ENCODE measurements at places on chromosomes 16 and 17.

- DNase-seq, result no peak
Measured at GRCh38 chr17:34758718-34759117, 179.3 kb downstream of the TMEM132E start.

DNA sequence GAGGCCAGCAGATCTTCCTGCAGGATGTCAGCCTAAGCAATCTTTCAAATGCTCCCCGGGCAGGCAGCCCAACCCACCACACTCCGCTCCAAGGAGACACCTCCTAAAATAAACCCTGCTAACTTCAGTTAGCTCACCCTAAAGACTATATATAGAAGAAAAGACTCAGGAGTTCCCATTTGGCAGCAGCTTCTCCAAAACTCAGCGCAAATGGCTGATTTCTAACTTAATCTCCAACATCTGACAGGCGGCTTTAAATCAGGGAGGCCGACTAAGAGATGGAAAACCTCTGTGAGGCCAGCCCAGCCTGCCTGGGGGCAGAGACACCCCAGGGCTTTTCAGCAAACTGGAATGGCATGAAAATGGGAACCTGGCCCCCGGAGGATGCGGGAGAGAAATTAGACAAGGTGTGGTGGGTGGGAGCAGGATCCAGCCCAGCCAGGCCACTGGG is 91.6 kb downstream of the XYLT1 start:
- no peak for DNase-seq

GRCh38 chr17:40480501-40481003 is 20.9 kb downstream of the TNS4 start:
- peak; percentile 71 for DNase-seq

- DNase-seq, result no peak
Measured at GRCh38 chr16:48602356-48603014, 7.5 kb downstream of the N4BP1 start.

DNA sequence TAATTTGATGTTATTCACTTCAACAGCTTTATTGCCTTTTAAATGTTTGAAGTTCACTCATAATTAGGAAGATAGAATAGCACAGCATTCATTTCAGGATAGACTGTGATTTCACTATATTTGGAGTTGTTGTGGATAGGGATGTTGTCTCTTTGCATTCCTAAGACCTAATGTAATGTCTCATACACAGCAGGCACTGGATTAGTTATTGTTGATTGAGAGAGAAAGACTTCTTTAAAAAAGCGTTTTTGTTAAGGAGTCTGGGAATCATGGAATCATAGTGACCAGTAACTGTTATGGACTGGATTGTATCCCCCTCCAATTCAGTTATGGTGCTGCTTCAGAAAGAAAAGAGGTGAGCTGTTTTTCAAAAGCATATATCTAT is 122.0 kb downstream of the USP22 start:
- DNase-seq, result no peak

DNA sequence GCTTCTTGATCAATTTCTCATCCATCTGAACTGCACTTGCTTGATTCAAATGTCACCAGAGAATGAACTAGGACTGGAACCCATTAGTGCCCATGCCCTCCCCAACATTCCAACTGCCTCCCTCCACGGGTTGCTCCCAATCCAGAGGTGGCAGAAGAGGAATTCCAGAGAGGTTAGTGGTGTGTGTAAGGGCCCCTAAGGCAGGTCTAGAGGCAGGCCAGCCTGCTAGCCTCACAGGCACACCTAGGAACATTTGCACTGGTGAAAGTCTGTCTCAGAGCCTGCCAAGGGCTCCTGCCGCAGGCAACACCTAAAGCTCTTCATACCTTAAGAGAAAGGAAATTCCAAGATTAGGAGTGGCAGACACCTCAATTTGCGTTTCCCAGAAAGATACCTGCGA is 21.2 kb upstream of the CMTM4 start:
- DNase-seq, result no peak

DNA sequence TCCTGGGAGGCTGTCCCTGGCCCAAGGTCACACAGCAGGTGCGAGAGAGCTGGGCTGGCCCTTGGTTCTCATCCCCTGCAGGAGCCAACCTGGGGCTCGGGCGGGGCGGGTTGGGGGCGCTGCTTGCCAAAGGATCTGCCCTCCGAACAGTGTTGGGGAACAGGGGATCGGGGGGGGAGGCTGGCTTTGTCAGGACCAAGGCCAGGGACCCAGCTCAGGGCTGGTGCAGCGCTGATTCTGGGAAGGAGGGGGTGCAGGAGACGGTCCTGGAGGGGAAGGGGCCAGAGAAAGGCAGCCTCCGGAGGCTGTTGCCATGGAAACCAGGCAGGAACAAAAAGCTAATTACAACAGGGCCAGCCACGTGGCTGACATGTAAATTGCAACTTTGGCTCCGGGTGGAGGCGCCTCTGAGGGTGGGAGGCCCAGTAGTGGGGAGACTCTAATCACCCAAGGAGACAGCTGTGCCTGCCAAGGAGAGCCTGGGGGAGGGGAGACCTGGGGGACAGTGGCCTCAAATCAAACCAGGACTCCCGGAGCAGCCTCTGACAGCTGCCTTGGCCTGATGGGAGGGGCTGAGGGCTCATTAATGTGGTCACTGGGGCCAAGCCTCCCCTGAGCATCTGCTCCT is 1.3 kb downstream of the TUBB3 start:
- no peak for DNase-seq

DNA sequence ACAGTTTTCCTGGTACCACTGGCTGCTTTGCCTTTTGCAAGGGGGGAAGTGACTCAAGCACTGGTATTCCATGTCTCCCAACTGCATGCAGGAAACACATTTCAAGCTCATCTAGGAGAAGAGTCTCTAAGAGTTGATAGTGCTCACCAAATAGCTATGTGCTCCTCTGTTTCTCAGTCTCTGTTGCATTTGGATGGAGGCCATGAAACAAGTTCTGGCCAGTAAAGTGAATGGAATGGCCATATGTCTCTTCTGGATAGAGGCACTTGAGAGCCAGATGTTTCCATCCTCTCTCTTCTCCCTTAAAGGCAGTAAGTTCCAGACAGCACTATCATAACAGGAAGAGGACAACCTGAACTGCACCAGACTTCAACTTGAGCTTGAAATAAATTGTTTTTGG is 60.6 kb downstream of the C16orf82 start:
- DNase-seq, result no peak

DNA sequence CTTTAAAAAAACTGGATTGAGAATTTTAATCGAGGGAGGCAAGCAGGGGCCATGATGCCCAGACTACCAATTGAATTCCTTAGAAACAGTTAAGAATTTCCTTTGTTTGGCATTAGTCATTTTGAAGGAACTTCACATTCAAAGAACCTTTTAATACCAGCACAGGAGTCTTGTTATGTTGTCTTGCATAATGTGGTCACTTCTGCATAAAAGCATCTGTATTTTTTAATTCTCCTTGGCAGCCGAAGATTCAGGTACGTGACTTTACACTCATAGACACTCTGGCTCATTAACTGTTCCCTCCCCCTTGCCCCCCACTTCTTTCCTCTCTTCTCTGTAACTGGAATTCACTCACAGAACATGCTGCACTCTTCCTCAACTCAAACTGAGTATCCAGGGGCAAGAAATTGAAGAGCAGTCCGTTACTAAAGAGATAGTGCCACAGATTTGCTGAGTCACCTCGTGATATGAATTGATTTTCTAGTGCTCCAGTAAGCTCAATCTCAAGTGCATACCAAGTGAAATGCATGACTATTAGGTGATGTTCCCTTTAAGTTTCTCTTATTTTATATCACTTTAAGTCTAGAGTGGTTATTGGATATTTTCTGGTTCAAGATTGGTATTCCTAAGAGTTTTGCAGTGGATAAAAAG is 572.2 kb upstream of the SOX9 start:
- no peak for DNase-seq

DNA sequence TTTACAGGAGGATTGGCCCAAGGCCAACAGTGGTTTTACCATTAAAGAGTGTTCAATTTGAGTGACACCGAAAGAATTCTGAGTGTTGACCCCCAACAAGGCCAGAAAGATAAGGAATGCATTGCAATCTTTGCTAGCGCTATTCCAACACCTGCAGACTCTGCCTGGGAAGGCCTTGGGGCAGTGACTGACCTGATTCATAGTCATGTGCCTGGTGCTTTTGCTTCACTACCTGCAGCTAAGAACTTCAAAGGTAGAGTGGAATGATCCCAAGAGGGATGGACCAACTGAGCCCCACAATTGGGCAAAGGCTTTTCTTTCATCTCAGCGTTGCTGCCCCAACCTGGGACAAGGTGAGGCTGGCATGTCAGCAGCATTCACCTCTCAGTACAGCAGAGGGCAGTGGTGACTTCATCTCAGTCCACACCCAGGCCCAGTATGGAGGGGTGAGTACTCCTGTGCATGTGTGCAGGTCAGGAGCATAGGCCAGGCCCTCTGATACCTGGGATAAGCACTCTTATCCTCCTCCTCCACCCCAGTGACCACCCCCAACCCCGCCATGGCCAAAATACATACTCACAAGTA is 149.6 kb upstream of the GNAO1 start:
- no peak for DNase-seq

GRCh38 chr17:67830440-67830839 is 5.1 kb downstream of the BPTF start:
- no peak for DNase-seq

DNA sequence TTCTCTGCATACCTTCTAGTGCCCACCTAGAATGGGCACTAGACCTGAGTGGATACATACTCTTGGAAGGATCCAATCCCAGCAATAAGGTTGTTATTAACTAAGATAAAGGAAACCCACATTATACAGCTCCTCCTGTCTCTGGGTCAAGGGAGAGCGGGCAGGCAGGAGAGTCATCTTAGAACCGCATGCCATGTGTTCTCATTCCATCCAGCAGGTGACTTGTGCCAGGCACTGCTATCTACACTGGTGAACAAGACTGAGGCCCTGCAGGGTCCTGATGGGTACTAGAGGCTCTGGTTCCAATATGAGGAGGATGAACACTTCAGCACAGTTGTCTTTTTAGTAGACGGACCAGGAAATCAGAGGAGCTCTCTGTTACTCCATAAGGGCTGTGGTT is 5.9 kb upstream of the CD300H start:
- DNase-seq, result no peak

GRCh38 chr16:30094541-30095165 is 1.4 kb downstream of the YPEL3 start:
- DNase-seq, result no peak

DNA sequence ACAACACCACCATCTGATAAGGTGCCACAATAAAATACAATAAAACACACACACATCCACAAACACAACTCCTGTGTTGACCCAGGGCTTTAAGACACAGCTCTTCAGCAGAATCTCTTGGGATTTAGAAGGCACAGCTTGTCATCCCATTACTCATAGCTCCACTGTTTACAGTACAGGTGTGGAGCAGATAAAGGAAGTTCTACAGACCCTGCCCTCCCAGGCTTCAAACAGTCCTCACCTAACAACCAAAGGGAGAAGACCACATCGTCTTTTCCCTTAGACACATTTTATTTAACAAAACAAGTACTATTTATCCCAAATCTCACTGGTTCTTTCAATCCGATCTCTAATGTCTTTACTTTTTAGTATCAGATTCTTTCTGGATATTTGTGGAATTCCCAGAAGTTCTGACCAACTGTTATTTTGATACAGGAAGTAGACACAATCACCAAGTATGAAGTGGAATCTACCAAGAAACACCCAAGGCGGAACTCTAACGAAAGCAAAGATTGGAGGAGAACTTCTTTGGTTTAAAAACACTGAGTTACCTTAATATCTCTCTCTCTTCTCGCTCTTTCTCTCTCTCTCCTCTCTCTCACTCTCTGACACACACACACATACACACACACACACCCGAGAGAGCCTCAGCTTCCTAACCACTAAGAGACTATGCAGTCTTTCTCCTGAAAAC is 46.1 kb downstream of the CYTH1 start:
- DNase-seq, result no peak

DNA sequence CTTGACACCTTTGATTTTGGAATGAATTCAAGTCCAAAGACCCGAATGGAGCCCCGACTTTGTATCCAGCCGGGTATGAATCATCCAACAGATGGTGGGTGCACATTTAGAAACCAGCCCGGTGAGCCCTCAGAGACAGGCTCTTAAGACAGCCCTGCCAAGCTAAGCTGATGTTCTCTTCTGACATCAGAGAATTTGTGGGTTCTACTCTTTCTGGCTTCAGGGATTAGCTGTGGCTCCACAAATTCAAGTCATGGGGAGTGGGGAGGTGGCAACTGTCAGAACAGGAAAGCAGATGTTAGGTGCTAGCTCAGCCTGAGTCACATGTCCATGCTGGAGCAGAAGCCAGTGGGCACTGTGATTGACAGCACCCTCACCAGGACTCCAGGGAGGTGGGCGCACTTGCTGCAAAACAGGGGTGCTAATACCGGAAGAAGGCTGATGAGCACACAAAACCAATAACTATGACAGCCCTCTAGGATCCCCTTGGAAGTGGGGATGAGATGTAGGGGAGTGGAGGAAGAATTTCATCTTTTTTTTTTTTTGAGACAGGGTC is 31.4 kb upstream of the XYLT2 start:
- DNase-seq, result no peak

- peak; percentile 60 for DNase-seq
Measured at GRCh38 chr17:49567871-49568694, 7.6 kb upstream of the NXPH3 start.

- DNase-seq, result no peak
Measured at GRCh38 chr16:19559242-19559910, 3.9 kb downstream of the VPS35L start.

DNA sequence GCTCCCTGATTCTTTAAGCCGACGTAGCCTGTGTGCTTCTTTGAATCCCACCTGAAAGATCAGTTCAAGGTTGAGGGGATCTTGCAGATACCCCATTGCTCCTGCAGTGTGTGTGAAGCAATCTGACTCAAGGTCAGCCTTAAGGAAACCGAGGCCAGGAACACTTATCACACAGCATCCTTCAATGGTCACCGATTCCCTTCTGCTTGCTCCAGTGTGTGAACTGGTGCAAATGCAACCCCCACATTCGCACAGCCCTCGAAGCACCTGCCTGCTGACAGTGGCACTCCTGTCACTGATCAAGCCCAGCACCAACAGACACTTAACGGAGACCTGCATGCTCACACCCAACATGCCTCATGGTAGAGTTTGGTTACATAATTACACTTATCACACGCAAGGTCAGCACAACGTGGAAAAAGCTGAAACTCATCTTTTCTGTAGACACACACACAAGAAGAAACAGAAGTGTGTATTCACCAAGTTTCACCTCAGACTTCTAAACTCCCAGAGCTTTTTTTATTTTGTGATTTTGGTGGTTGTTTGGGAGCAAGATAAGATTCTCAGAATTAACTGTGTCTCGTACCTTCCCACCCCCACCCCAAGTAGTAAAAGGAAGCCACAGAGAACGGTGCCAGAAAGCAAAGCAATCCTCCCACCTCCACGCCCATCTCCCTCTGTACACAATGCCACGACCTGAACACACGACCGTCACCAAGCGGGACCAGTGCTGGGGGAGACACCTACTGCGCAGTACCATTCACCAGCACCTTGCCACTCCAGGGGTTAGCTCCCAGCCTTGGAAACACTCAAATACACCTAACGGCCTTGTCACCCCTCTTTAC is 37.2 kb downstream of the LITAFD start:
- DNase-seq, result no peak

GRCh38 chr17:67050471-67051154 is 6.3 kb downstream of the CACNG1 start:
- DNase-seq, result no peak

- no peak for DNase-seq
Measured at GRCh38 chr17:16434662-16435061, 19.3 kb downstream of the TRPV2 start.

GRCh38 chr16:25134166-25134700 is 22.7 kb downstream of the LCMT1 start:
- DNase-seq, result no peak
